ENCODE measurements at places on chromosomes 5 and 9. TPM values are rescaled to one million over a fixed set of nuclear protein-coding genes. Genes with fewer than 3 reads are reported as not detected.
A peak's percentile ranks its signal among the peaks of the same experiment; 100 is the strongest.

Gene CLTA
- total RNA-seq: 200 TPM

DNA sequence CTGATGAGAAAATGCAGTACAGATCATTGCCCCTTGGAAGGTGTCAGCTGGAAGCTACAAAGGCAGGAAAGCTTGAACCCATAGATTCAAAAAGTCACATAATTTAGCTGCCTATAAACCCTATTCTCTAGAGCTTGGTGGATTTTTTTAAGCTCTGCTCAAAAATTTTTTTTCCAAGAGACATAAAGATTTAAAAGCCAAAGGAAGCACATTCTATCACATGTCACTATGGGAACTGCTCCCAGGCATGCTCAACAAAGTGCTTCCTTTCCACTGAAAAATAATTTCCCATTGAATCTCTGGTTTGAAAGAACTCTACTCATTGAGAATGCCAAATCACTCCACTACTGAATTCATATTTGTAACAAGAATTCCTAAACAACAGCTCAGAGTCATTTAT is 419.8 kb downstream of the CETN3 start:
- DNase-seq: no peak

GRCh38 chr9:123390337-123391135 is 34.5 kb downstream of the CRB2 start:
- DNase-seq: no peak

- no peak for DNase-seq
Measured at GRCh38 chr9:4475301-4475700, 15.0 kb upstream of the SLC1A1 start.

DNA sequence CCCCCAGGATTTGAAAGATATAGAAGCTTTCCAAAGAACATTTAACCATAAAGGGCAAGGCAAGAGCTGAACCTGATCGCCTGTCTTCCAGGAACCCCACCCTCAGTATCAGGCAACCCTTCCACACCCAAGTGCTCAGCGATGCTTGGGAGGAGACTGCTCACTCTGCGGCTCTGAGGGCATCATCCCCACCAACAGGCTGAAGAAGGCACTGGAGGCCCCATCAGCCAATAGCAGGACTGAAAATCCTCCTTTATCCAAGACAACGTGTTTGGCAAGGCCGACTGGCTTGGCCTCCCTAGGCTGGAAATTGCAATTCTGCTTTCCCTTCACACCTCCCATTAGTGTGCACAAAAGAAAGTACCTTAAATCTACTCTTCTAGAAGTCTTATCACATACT is 1.4 kb upstream of the PPP2CA start:
- DNase-seq: peak; percentile 43

DNA sequence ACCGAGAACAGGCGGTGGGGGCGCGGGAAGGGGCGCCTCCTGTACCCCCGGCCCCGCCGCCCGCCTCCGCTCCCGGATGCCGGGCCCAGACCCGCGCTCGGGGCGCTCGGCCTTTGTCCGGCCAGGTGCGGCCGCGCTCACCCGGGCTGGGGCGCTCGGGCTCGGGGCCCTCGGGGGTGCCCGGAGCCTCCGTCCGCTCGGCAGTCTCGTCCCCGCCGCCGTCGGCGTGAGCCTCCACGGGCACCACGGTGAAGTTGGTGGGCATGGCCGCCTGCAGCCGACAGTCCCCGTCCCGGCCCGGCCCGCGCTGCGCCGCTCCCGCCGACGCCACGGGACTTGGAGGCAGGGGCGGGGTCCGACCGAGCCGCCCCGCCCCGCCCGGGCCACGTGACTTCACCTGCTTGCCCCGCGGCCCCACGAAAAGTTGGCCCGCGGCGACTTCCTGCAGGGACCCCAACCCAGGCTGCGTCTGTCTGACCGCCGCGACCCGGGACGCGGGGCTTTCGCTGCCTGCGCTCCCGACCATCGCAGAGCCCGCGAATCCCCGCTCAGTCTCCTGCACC is at the start of gene SLC12A7:
Gene SLC12A7 (minus strand): TSS at position 337 of the 563 bp plus-strand sequence. CDS start 72 bp downstream, at position 265.
- peak; percentile 73 for DNase-seq

DNA sequence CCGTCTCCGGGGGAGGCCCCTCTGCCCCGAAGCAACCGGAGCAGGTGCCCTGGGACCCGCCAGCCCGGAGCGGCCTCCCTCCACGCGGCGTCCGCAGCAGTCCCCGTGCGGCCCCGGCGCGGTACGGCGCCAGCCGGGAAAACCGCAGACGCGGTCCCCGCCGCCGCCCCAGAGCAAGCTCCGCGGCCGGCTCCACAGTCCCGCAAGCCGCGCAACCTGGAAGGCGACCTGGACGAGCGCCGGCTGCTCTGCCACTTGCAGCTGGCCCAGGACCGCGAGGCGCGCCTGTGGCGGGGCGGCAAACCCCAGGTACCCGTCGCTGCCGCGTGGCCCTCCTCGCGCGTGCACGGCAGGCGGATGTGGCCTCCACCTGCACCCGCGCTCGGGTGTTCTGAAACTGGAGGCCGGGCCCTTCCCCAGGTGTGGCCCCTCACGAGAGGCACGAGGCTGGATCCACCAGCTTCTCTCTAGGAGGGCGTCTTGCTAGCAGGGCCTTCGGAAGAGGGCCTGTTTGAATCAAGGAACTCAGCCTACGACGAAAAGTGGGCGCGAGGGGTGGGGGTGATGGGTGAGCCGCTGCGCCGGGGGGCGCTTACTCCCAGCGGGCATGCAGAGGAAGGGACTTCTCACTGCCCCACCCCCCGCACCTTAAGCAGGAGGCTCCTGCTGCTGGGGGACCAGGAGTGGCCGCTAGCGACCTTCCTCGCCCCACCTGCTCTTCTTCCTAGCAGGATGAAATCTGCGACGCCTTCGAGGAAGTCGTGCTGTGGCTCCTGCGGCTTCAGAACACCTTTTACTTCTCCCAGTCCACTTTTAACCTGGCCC is 602 bp downstream of the CCNI2 start:
- DNase-seq: peak; percentile 59
